Activated T-cell treated with anti-CD3 and anti-CD28 coated beads, Interleukin-2, amount 50 U/mL, for 72 hours (primary cell): ENCODE measurements at places on chromosomes 16 and 17. TPM values are rescaled to one million over a fixed set of nuclear protein-coding genes. Genes with fewer than 3 reads are reported as not detected.

The SLC6A2 gene
- total RNA-seq: not detected

The ARMC7 gene
- 12.9 TPM for total RNA-seq

The FGF11 gene
- total RNA-seq: 4.9 TPM

The MT1H gene
- total RNA-seq: 9.6 TPM

The P3H4 gene
- 3.4 TPM for total RNA-seq

The SLC38A8 gene
- not detected for total RNA-seq

GRCh38 chr17:48486557-48486956 is 44.3 kb downstream of the HOXB1 start:
- no peak overlapping the region for H3K4me3 ChIP-seq
- no peak for DNase-seq
- H3K4me1 ChIP-seq: peaks cover 55% of the 10 kb centered on the region
- H3K36me3 ChIP-seq: no peaks in the 10 kb centered on the region

- H3K4me3 ChIP-seq: no peak overlapping the region
- H3K27me3 ChIP-seq: no peaks in the 10 kb centered on the region
- no peak for DNase-seq
- peak overlapping the region; percentile 81 for H3K27ac ChIP-seq
Observed at GRCh38 chr16:3519581-3519980, 18.8 kb downstream of the CLUAP1 start.

- no peak overlapping the region for H3K27ac ChIP-seq
- DNase-seq: no peak
- no peaks in the 10 kb centered on the region for H3K27me3 ChIP-seq
- H3K4me1 ChIP-seq: peaks cover 33% of the 10 kb centered on the region
- peaks cover 4% of the 10 kb centered on the region for H3K36me3 ChIP-seq
Observed at GRCh38 chr17:82752371-82753200, 721 bp downstream of the TBCD start.

DNA sequence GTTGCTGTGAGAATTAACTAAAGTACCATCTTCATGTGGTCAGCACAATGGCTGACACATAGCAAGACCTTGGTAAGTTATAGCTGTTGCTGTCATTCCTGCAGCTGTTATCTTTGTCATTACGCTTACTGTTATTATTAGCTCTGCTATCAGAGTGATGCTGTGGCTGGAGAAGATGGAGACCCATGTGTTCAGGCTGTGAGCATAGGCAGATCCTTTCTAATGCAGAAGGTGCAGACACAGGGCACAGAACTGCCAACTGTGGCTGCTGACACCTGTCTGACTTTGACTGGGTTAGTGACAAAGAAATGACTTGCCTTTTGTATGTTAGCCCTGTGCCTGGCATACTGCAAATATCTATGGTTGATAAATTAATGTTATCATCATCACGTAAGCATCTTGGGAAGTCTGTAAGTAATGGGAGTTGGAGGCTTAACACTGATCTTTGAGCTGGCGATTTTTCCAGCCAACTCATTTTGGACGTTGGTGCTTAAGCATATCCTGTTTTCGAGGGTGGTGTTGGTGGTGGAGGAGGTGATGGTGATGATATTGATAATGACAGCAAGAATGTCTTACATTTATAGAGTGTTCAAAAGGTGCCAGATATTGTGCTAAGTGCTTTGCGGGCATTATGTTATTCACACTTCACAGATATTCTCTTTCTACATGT is 695.3 kb downstream of the WWOX start:
- DNase-seq: peak; percentile 43
- H3K27me3 ChIP-seq: no peaks in the 10 kb centered on the region
- H3K4me1 ChIP-seq: peaks cover 46% of the 10 kb centered on the region
- peak overlapping the region; percentile 55 for H3K4me3 ChIP-seq
- H3K27ac ChIP-seq: peak overlapping the region; percentile 58

DNA sequence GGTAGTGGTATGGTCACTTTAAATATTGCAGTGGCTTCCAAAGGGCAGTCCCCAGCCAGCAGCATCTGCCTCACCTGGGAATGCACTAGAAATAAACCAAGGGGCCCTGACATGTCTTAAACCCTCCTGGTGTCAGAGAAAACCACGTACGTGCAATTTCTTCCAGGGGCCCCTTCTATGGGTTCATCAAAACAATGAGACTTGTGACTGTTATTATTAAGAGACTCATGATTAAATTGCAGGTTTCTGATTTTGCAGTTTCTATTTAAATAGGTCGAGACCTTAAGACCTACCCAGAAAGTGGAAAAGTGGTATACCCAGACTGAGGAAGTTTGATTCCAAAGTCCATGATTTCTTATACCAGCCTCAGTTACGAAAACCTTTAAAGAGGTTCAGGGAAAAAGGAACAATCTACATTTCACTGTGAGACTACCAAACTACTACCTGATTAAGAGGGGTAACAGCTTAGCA is 746 bp upstream of the POLG2 start:
- no peak for DNase-seq
- H3K4me3 ChIP-seq: peak overlapping the region; percentile 97
- peaks cover 51% of the 10 kb centered on the region for H3K36me3 ChIP-seq
- no peaks in the 10 kb centered on the region for H3K27me3 ChIP-seq

DNA sequence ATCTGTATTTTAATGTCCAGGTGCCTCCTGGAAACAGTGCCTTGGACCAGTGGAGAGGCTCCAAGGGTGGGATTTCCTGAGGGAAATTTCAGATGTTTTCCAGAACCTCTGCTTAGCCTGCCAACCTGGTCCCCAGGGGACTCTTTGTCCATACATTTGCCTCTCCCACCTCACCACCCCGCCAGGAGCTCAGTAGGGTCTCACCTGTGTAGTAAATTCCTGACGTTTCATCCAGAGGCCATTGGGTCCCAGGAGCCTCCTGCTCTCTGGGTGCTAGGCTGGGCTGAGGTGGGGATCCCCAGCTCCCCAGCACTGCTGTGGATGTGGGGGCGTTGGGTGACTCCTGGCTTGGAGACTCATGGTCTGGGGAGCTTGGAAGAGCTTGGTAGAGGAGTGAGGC is 2.7 kb downstream of the NLRP1 start:
- H3K27ac ChIP-seq: peak overlapping the region; percentile 54
- peaks cover 12% of the 10 kb centered on the region for H3K36me3 ChIP-seq
- no peak overlapping the region for H3K4me3 ChIP-seq
- no peaks in the 10 kb centered on the region for H3K27me3 ChIP-seq
- H3K4me1 ChIP-seq: peaks cover 68% of the 10 kb centered on the region
- DNase-seq: no peak
